Activated CD4-positive, CD25-positive, alpha-beta regulatory T cell (primary cell): ENCODE measurements at places on chromosomes 5 and 9.

DNA sequence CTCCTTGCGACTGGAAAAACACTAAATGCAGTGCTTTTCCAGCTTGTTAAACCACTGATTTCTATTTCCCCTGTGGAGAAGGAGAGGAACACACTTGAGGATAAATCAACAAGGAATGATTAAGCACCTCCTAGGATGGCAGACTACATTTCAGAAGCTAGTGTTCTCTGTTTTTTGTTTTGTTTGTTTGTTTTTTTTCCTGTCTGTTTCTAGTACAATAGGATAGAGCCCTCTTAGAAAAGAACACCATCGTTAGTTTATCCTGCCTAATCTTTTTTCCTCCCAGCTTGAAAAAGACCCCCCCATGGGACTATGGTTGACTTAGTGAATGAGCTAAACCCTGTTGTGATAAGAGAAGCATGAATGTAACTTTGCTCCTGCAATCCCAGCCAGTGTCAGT lies 3.9 kb upstream of the TAL2 start:
- no peak for DNase-seq

DNA sequence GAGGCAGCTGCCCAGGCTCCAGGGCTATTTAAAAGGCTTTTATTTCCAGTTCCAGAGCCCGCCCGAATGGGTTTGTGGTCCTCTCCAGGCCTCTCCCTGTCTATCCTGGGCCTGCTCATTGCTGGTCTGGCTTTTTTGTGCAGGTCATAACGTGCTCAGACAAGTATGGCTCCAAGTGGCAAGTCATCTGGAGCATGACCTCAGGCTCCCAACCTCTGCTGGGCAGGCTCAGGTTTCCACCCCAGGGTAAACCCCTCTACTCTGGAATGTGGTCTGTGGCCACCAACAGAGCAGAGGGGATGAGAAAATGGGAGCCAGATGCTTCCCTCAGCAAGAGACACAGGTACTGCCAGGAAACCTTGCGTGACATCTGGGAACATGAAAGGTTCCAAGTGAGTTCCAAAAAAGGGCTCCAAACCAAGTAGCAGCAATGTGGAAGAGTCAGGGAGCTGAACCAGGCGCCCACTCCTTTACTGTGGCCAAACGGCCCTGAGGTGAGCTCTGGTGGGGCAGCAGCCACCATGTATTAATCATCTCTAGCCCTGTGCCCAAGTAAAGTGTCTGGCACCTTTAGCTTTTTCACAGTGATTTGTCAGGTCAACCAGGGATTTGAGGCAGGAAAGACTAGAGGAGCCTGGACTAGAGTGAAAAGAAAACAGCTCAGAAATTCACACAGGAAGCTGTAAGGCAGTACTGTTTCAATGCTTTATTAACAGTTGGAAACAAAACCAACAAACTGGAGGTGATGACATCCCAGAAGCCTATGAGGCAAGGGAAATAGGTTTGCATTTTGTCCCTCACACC lies 25.7 kb downstream of the PCDHGC5 start:
- DNase-seq = no peak

DNA sequence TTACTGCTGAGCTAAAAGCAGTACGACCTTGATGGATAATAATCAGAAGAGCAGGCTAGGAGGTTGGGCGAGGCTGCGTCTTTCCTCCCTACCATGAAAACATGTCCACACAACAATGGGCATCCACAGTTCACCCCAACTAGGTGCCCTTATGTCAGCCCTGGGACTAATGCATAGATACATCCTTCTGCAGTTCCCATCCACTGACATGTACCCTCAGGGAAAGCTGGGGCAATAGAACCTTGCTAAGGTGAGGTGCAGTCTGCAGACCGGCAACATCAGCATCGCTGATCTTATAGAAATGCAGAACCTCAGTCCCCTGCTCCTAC lies 697 bp upstream of the PRUNE2 start:
- no peak for DNase-seq

DNA sequence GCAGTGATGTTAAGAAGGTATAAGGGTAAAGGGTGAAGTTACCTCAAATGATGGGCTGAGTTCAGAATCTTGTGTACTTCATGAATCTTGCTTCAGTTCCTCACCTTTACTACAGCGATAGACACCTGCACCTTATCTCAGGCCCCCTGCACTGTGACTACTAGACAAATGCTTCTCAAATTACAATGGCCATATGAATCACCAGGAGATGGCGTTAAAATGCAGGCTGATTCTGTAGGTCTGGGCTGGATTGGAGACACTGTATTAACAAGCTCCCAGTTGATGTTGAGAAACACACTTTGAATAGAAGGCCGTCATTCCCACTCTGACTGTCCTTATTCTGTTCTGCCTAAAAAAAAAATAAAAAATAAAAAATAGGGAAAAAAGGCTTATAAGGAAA lies 29.8 kb downstream of the TARS1 start:
- no peak for DNase-seq

DNA sequence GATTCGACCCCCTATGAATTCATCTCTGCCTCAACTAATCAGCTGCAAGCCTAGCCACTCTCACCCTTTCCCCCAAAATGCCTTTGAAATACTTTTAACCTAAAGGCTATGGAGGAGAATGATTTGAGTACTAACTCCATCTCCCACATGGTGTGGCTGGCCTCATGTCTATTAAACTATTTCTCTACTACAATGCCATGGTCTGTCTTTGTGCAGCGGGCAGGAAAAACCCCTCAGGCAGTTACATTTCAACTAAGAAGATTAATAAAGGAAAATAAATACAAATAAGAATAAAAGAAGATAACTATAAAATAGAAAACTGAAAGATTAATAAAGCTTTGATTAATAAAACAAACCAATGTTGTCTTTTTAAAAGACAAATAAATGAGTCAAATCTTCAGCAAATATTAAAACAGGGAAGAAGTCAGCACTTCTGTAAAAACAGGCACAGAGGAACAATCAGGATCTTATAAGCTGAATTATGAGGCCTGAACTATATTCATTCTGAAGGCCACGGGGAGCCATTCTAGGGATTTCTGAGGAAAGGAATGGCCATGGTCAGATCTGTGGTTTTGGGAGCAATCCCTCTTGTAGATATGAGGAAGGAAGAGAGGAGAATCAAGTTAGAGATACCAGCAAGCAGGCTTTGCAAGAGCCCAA lies 116.1 kb upstream of the SLC12A2 start:
- no peak for DNase-seq

GRCh38 chr9:89470224-89470839 lies 27.6 kb downstream of the SEMA4D start:
- no peak for DNase-seq

GRCh38 chr5:71662381-71662780 lies 56.7 kb upstream of the CARTPT start:
- no peak for DNase-seq
